ENCODE measurements at places on chromosomes 4 and X.

DNA sequence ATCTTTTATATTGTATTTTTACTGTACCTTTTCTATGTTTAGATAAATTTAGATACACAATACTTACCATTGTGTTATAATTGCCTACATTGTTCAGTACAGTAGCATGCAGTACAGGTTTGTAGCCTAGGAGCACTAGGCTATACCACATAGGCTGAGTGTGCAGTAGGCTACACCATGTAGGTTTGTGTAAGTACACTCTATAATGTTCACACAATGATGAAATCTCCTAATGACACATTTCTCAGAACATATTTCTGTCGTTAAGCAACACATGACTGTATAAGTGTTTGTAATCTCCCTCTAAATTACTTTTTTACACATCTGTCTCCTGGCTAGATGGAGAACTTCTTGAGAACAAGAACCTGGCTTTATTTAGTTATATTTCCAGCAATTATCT lies 40.3 kb downstream of the UCHL1 start:
- DNase-seq: no peak

DNA sequence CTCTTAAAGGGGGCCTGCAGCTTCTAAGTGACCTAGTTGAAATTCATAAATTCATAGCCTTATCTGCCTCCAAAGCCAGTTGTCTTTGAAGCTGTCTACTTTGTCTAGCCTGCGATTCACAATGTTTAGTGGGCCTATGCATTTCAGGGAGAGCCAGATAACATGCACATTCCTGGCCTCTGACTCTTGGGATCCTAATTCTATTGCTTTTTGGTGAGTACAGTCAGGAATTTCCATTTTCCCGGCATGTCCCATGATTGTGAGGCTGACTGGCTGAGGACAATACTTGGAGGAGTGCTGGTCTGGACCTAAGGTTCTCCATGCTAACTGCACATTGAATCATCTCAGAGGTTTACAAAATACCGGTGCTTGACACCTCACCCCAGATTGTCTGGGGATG lies 155.0 kb downstream of the MSL3 start:
- no peak for DNase-seq

DNA sequence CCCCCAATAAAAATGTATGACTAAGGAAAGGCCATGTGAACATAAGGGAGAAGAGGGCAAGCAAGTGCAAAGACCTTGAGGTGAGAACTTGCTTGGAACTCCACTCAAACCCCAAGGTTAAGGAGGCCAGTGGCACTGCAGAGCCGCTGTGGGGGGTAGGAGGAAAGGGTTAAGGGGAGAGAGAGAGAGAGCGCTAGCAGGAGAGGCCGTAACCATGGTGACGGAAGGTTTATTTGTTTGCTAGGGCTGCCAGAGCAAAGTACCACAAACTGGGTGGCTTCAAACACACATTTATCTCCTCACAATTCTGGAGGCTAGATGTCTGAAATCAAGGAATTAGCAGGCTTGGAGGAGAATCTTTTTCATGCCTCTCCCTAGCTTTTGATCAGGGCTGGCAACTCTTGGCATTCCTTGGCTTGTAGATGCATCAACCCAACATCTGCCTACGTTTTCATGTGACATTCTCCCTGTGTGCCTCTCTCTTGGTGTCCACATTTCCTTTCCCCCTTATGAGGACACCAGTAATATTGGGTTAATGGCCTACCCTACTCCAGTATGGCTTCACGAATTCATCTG lies 35.2 kb downstream of the SMIM20 start:
- no peak for DNase-seq

- no peak for DNase-seq
Observed at GRCh38 chrX:1392376-1393068, 609 bp upstream of the SLC25A6 start.

- DNase-seq: no peak
Observed at GRCh38 chr4:75254745-75255144, 259.5 kb downstream of the RCHY1 start.

DNA sequence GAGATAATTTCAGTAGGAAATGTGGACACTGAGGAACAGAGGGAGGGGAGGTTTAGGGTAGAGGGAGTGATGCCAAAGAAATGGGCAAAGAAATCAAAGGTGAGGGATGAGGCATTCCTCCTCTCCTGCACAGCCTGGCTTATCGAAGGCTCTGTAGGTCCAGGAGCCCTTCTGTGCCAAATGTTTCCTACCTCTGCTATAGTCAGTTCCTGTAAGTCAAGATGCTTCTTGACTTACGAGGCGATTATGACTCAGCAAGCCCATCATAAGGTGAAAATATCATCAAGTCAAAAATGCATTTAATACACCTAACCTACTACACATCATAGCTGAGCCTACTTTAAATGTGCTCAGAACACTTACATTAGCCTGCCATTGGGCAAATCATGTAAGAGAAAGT lies 60.0 kb upstream of the ARHGAP24 start:
- DNase-seq: no peak

All from non-pigmented ciliary epithelial cell (primary cell).